ENCODE measurements at places on chromosomes 6 and 20. TPM values are rescaled to one million over a fixed set of nuclear protein-coding genes. Genes with fewer than 3 reads are reported as not detected.

Gene TEAD3
- 0.23 TPM for total RNA-seq

Gene OR2H1
- not detected for total RNA-seq

Gene C6orf15
- total RNA-seq: not detected

Gene HLA-G
- not detected for total RNA-seq

Gene PLAGL2
- 1.8 TPM for total RNA-seq

Gene POLR1C
- 25.6 TPM for total RNA-seq

Gene TBC1D32
- total RNA-seq: 46.6 TPM

Gene MLN
- total RNA-seq: not detected

Gene PNLDC1
- total RNA-seq: 0.23 TPM
